ENCODE measurements at places on chromosomes 1 and 21. TPM values are rescaled to one million over a fixed set of nuclear protein-coding genes. Genes with fewer than 3 reads are reported as not detected.

Gene GABRD
- 0.17 TPM for total RNA-seq

Gene RHEX
- total RNA-seq, result not detected

Gene OR2L5
- total RNA-seq, result 0.51 TPM

Gene SPRR2G
- total RNA-seq, result not detected

Gene FALEC
- not detected for total RNA-seq

Gene SLFNL1
- 0.20 TPM for total RNA-seq

Gene FMOD
- total RNA-seq, result not detected

Gene IRF6
- 0.30 TPM for total RNA-seq

GRCh38 chr1:111754984-111755330, 744 bp upstream of the DDX20 start:
- H3K4me1 ChIP-seq, result peaks cover 4% of the 10 kb centered on the region
- DNase-seq, result no peak
- H3K27ac ChIP-seq, result peak overlapping the region; percentile 92
- H3K27me3 ChIP-seq, result no peaks in the 10 kb centered on the region

DNA sequence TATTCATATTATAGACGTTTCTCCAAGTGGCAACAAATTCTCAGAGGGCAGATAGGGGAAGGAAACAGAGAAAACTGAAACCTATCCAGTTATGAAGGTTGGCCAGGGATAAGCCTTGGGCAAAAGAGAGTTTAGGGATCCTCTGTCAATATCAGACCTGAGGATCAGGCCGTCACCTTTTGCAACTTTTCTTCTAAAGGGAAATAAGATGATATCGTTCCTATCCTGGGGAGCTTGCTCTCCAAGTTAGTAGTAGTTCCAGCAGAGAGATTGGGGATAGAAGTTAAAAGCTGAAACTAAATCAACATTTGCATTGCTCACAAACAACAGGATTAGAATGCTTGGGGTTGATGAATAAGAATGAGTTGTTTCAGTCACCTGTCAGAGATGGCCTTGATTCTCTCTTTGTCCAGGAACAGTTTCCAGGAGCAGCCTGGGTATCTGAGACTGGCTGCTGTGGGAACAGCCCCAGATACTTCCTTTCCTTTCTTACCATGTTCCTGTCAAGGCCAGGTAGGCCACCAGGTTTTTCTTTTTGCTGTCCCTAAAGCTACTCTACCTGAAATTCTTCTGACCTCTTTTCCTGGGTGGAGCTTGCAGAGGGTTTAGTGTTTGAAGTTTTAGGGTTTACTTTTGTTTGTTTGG, 2.5 kb downstream of the RIIAD1 start:
- H3K4me1 ChIP-seq, result peaks cover 14% of the 10 kb centered on the region
- no peaks in the 10 kb centered on the region for H3K36me3 ChIP-seq
- DNase-seq, result no peak
- peaks cover 4% of the 10 kb centered on the region for H3K27me3 ChIP-seq

- no peak overlapping the region for H3K4me3 ChIP-seq
- H3K27ac ChIP-seq, result peak overlapping the region; percentile 75
- no peaks in the 10 kb centered on the region for H3K27me3 ChIP-seq
- peaks cover 27% of the 10 kb centered on the region for H3K4me1 ChIP-seq
- DNase-seq, result no peak
These were observed 9.7 kb downstream of the MACF1 start for GRCh38 chr1:39214021-39214713.

GRCh38 chr1:153945131-153945794, 1.3 kb downstream of the DENND4B start:
- DNase-seq, result peak; percentile 85
- peaks cover 23% of the 10 kb centered on the region for H3K4me1 ChIP-seq
- peaks cover 25% of the 10 kb centered on the region for H3K36me3 ChIP-seq
- no peaks in the 10 kb centered on the region for H3K27me3 ChIP-seq
- peak overlapping the region; percentile 94 for H3K4me3 ChIP-seq

DNA sequence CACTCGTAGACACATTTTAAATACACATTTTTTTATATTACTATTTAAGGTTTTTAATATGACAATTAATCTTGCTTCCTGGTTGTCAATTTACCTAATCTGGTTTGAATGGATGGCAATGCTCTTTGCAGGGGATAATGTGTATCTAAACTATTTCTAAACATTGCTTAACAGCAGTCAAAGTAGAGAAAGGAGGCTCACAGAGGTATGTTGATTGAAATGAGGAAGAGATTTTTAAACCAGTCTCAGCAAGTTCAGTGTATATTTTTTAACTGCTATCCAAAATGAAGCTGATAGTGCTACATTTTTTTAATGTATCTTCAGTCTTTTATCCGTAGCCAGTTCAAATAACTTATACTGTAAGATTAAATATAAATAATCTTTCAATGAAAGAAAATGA, 17.4 kb downstream of the FMO1 start:
- no peaks in the 10 kb centered on the region for H3K36me3 ChIP-seq
- no peaks in the 10 kb centered on the region for H3K27me3 ChIP-seq
- H3K27ac ChIP-seq, result no peak overlapping the region
- no peak for DNase-seq

DNA sequence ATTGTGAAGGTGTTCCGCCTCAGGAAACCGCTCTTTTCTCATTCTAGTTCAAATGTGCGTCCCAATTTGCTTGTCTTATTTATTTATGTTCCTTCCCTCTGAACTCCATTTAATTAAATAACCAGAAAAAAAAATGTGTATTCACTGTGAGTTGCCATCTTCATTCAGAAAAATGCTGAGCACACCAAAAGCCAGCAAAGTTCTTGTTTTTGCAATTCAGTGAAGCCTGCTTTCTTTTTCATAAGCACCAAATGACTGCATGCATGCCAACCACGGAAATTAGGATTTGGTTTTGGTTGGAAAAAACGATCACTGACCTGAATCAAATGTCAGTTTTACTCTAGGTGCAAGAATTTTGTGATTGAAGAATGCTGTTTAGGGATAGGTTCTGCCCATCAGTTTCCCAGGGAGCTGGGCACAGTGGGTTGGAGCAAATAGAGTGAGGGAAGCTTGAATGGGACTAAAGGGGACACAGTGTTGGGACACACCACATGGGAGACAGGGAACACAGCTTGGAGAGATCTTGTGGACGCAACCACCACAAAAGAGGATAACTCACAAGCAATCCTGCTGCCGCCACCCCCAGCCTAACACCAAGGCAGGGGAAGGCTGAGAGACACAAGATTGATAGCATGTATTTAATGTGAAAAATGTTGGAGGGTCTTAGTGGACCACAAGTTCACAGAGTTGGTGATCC, 183.4 kb upstream of the GALNT2 start:
- no peak for DNase-seq
- H3K36me3 ChIP-seq, result no peaks in the 10 kb centered on the region
- no peak overlapping the region for H3K4me3 ChIP-seq
- no peaks in the 10 kb centered on the region for H3K4me1 ChIP-seq
- no peak overlapping the region for H3K27ac ChIP-seq
- H3K27me3 ChIP-seq, result no peaks in the 10 kb centered on the region

DNA sequence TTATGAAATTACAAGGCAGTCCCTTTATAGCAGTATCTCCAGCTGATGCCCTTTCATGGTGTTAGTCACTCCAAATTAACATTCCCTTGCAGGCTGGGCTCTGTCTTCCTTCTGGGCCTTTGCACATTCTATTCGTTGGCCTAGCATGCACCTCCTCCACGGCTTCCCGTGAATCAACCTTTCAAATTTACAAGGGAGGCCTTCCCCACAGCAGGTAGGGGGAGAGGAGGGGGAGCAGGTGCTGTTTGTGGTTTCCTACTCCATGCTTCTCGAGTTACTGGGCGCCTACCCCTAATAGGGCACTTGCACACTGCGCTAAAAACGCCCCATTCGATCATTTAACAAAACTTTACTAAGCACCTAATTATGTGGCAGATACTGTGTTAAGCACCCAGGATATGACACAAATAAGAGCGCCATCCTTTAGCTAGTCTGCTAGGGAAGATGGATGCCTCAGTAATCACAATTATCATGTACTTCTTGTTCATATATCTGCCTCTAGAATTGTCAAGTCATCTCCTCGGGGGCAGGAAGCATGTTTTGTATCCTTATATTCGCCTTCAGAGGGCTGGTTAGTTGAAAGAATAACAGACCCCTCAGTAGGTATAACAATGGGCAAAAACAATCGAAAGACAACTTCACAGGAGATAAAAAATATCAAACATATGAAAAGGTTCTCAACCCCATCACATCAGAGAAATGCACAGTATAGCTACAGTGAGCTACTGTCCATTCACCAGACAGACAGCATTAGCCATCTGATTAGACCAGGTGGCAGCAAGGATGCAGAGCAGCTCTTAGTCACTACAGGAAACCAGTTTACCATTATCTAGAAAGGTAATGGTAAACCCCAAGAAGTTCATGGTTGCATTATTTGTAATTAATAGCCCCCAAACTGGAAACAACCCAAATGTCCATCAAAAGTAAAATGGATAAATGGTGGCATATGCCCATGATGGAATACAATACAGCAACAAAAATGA, 1.7 kb upstream of the ADAR start:
- peak overlapping the region; percentile 78 for H3K4me3 ChIP-seq
- DNase-seq, result peak; percentile 16
- H3K27me3 ChIP-seq, result no peaks in the 10 kb centered on the region

- H3K36me3 ChIP-seq, result no peaks in the 10 kb centered on the region
- no peaks in the 10 kb centered on the region for H3K27me3 ChIP-seq
- no peak overlapping the region for H3K27ac ChIP-seq
- no peaks in the 10 kb centered on the region for H3K4me1 ChIP-seq
- no peak overlapping the region for H3K4me3 ChIP-seq
- no peak for DNase-seq
These were observed 79.5 kb upstream of the SIPA1L2 start for GRCh38 chr1:232709386-232709785.

GRCh38 chr1:30751830-30752650, 5.5 kb downstream of the LAPTM5 start:
- H3K36me3 ChIP-seq, result peaks cover 20% of the 10 kb centered on the region
- peaks cover 63% of the 10 kb centered on the region for H3K4me1 ChIP-seq
- peak overlapping the region; percentile 98 for H3K27ac ChIP-seq
- H3K27me3 ChIP-seq, result no peaks in the 10 kb centered on the region

- no peaks in the 10 kb centered on the region for H3K4me1 ChIP-seq
- no peak for DNase-seq
These were observed 405.9 kb downstream of the TTLL7 start for GRCh38 chr1:83593073-83593472.

- no peaks in the 10 kb centered on the region for H3K27me3 ChIP-seq
- H3K27ac ChIP-seq, result no peak overlapping the region
- no peak overlapping the region for H3K4me3 ChIP-seq
- no peaks in the 10 kb centered on the region for H3K36me3 ChIP-seq
- DNase-seq, result no peak
These were observed 284.9 kb upstream of the RUNX1 start for GRCh38 chr21:35333831-35334618.

Measured in naive thymus-derived CD4-positive, alpha-beta T cell (primary cell).